Neuronal stem cell (in vitro differentiated cells): ENCODE measurements at places on chromosomes 2 and 18.

DNA sequence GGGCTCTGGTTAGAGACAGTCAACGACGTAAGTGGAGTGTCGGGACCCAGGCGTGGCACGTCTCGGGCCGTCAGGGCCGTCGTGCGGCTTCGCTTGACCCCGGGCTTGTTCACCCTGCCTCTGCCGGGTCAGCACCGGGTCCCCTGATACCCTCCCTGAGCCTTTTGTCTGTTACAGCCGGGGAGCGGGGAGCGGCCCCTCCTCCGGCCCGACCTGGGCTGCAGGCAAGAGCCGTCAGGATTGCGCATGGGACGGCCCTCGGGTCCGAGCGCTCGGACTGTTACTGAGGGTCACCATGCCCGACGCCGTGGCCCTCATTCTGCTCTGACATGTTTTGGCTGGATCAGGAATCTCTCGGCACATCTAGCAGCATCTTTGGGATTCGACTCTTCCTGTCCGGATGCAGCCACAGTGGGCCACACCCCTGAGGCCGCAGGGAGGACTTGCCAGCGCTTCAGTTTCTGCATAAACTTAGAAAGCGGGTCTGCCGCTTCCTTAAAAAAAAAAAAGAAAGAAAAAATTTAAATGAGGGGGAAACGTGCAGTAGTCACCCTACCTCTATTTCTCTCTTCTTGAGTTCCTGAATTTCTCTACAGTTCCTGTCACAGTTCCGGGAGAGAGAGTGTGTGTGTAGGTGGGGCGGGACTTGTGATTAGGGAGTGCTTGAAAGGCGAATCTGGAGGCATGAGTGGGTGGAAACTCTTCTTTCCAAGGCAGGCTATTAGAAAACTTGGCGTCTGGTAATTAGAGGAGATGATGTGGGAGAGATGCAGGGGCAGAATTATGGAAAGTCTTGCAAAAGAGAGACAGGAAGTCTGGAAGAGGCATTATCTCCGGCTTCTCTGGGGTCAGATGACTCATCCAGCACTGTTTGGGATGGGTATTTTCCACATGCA is 909 bp downstream of the TMEM87B start:
- DNase-seq: peak; percentile 41

GRCh38 chr2:204538182-204539018 is 6.9 kb upstream of the PARD3B start:
- no peak for DNase-seq

DNA sequence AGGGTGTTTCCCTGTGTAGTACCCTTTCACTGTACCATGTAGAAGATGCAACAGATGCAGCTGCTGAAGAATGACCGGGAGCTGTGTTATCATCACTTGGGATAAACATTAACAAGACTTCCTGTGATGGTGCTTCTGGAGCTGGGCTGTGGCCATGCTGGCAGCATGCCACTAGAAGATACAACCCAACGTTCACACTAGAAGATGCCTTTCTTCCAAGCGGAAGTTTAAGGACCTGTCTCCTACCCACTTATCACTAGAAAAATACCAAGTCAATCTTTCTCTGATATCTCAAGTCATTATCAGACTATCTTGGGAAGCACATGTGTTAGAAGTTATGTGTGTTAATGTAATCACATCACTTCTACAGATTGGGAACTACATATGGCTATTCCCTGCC is 953.5 kb downstream of the CNTNAP5 start:
- no peak for DNase-seq

DNA sequence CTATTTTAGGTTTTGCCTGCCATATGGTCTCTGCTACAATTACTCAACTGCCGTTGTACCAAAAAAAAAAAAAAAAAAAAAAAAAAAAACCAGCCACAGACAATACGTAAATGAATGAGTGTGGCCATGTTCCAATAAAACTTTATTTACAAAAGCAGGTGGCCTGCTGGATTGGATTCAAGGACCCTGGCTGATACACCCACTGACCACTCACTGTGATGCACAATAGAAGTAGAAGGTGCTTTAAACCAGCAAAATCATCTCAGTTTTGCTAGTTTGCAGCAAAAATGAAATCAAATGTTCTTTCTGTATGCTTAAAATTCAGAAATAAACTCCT is 137.4 kb downstream of the AKAIN1 start:
- DNase-seq: no peak

- DNase-seq: no peak
Measured at GRCh38 chr18:48481092-48481491, 57.7 kb upstream of the CTIF start.

DNA sequence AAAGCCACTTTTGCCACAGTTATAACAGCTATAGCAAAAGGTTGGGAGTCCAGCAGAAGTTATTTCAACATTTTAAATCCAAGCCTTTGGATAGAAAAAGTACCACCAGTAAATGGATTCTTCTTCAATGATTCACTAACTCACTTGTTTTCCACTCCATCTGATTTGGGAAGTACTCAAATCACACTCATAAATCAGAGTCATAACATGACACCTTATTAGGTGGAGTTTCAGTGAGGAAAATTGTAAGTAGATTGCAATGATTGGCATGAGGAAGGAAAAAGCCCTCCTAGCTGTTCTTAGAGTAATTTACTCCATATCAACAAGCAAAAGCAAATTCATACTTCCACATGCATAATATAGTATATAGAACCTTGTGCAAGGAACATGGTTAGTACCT is 132.9 kb downstream of the NR4A2 start:
- DNase-seq: no peak
